ENCODE measurements at places on chromosomes 12 and 14.

DNA sequence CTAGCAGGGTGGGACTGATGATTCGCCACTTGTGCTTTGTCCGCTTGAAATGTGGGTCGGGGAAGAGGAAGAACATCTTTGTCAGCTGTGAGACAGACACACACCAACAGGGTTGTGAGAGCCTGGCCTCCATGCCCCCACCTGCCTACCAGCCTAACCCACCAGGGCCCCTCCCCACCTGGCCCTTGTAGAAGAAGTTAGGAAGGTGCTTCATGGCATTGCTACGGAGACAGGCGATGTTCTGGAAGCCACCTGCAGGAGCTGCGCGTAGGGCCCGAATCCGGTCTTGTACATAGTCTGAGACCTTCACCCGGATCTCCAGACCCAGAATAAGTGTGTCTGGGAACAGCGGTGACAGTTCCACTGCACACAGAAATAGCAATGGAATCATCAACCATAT lies 2.3 kb downstream of the METTL1 start:
- no peak for DNase-seq

DNA sequence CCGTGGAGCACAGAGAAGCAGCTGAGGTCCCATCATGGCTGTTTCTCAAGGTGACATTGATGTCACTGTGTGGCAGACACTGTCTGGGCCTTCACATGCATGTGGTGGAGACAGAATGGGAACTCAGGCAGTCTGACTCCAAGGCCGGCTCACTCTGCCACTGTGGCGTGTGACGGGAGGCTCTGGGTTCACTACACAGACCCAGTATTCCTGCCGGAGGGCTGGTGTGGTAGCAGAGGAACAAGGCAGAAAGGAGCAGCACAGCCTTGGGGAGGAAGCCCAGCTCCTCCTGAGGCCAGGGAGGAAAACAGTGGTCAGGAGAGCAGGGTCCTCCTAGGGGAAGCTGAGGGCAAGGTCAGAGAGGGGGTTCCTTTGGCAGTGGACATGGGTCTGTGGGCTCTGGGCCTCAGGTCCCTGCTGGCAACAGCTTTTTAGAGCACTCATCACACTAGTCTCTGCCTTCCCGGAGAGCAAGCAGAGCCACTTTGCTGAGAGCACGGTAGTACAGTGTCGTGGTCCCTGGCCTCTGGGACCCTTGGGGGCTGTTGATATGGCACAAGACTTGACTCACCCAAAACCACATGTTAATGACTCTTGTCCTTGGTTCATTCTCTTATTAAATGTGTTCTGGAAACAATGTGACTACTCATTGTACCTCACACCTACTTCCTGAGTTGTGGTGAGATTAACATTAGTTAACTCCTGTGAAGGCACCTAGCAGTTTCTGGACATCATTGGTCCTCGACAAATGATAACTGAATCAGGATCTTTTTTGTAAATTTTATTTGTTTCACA lies 21.3 kb downstream of the DCAF4 start:
- no peak for DNase-seq

GRCh38 chr12:32821293-32821692 lies 65.6 kb upstream of the YARS2 start:
- no peak for DNase-seq

GRCh38 chr14:21068521-21069387 lies 1.4 kb upstream of the ARHGEF40 start:
- DNase-seq: no peak

DNA sequence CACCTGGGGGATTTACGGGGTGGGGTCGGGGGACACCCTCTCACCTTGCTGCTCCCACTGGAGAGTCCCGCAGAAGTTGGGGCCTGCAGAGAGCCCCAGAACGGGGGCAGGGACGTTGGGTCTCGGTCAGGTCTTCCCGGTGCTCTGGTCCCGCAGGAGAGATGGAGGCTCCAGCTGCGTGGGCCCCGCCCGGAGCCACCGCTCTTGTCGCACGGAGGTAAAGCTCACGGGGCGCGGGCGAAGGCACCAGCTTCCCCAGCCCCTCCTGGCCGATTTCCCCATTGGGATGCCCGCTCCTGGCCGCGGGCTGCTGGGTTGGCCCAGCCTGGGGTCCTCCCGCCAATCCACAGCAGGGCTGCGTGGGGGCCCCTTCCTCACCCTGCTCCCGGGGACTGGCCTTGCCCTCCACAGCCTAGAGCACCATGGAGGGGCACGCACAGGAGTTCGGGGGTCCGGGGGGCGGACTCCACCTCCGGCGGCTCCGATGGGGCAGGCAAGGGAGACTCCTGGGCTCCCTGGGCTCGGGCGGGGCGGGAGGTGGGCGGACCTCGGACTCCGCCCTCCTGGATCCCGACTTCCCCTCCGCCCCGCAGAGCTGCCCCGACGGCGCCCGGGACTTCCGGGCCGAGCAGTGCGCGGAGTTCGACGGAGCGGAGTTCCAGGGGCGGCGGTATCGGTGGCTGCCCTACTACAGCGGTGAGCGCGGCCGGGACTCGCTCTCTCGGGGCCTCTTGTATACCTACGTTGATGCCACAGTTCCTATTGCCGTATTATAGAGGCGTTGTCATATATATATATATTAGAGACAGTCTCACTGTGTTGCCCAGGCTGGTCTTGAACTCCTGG lies 8.4 kb downstream of the PAPLN start:
- no peak for DNase-seq

GRCh38 chr12:104692557-104693218 lies 235.9 kb downstream of the CHST11 start:
- no peak for DNase-seq

DNA sequence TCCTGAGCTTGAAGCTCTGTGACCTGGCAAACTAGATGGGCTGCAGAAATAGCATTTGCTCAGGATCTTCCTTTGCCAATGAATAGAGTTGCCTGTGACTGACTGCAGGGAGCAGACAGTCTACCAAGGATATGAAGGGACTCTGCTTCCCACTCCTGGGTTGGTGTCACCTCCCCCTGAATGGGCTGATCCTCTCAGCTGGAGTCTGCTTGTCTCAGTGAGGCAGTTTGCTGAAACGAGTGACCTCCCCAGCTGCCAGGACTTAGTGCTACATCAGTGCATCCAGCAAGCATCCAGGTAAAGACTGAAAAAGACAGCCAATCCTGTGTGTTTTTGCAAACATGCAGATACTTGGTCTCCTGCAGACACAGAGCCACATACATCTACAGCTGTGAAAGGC lies 28.5 kb downstream of the PAH start:
- DNase-seq: no peak

DNA sequence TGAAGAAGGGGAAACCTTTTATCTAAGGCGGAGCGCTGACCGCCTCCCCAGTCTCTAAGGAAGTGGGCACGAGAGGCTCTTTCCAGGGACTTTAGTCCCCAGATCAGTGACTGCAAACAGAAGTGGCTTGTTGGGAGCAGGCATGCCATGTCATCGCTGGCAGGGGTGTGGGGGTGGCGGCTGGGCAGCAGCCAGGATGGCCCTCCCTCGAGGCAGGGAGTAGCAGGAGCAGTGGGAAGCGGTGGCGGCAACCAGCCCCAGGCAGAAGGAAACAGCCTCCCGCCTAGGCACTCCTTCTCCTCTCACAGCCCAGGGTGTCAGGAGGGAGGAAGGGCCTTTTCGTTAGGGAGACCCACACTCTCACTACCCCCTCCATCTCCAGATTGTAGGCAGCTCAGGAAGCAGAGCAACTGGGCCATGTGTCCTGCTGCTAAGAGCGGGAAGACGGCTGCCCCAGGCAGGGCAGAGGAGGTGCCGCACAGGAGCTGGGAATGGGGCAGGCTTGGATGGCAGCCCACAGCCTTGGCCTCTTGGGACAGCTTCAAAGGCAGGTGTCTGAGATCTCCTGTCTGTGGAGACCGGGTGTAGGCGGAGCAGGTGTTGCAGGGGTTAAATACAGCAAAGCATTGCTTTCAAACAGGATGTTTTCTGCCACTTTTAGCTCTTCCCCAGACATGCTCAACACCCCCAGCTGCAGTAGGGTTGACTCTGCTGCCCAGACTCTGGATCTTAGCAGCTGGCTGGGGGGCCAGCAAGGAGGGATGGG lies 21.8 kb downstream of the VDR start:
- DNase-seq: no peak

DNA sequence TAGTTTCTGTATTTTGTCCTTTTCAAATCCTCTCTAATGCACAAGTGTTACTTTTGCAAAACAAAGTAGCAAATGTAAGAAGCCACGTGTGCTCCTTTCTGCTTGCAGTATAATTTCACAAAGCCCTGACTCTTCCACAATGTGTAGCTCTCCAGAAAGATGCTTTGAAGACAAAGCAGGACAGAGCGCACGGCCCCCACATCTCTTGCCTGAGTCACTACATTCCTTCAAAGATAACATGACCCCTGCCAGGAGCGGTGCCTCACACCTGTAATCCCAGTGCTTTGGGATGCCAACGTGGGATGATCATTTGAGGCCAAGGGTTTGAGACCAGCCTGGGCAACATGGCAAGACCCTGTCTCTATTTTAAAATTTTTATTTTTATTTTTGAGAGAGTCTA lies 40.5 kb downstream of the JAG2 start:
- DNase-seq: no peak

GRCh38 chr14:20707622-20708021 lies 19.1 kb downstream of the ANG start:
- no peak for DNase-seq

GRCh38 chr12:49260166-49260565 lies 4.7 kb upstream of the TUBA1C start:
- DNase-seq: no peak

DNA sequence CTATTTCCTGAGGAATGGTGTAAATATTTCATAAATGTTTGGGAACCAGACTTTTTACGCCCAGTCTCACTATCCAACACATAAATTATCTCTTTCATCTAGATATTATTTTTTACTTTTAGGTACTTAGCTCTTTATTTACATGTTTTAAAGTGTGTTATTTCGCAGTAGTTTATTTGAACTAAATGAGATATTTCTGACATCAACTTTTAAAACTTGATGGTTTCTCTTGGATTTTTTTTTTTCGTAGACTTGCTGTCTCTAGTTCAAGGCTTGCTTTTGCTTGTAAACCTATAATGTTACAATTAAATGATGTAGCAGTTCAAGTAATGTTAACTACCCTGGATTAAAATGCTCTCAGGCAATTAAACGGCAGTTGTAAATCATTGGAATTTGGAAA lies 241.7 kb upstream of the PDE3A start:
- no peak for DNase-seq

DNA sequence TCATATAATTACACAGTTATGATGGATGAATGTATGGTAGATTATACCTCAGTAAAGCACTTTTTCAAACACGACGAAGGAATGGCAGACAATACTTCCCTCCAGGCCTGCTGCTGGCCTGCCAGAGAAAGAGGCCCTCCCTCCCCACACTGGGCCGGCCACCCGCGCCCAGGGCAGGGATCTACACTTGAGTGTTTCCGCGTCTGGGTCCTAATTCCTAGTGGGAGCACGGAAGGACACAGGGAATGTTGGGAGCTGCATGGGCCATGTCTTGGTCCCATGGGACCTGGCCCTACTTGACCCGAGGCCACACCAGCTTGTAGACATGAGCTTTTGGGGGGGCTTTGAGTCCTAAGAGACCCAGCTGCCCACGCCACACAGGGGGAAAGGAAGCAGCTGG lies 52.0 kb downstream of the STX2 start:
- DNase-seq: no peak
